Heart left ventricle (tissue), 16 donors: ENCODE measurements at places on chromosomes 16 and 17. TPM values are rescaled to one million over a fixed set of nuclear protein-coding genes. Genes with fewer than 3 reads are reported as not detected.

DNA sequence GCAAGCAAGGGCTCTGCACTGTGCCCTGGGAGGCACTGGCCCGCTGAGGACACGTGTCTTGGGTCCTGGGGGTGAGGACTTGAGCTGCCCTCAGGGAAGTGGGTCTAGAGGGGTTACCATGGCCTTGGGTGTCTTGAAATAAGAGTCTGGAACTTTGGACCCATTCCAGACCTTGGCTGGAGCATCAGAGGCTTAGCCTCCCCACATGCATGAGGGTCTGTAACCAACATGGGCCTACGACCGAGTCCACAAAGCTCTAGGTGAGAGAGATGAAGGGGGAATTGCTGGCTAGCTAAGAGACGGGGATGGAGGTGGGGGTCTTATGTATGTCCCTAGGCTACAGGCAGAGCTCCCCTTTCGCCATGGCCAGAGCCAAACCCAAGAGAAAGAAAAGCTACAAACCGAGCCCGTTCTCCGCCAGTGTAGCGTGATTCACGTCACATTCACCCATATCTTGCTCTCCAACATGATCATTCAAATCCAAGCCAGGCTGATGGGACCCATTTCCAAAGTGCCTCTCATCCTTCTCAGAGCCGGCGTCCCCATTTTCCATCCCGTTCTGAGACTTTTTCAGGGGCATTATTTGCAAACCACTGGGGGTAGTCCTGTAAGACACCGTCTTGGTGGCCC is 120.1 kb downstream of the CDYL2 start:
- no peak for DNase-seq

DNA sequence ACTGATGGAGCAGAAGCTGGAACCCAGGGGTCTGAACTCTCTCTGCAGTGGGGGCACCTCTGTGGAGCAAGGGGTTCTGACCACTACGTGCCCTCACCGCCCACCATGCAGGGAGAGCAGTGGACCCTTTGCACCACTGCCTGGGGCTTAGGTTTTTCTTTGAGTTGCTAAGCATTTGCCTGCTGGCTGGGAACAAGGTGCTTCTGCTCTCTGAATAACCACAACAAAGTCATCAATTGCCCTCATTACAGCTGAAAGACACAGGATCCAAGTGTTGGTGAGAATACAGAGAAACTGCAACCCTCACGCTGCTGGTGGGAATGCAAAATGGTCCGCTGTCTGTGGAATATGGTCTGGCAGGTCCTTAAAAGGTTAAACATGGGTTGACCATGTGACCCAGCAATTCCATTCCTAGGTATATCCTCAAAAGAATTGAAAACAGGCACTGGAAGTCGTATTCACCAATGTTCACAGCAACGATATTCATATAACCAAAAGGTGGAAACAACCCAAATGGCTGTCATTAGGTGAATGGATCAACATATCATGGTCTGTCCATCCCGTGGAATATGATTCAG is 22.8 kb downstream of the NLRC3 start:
- DNase-seq, result no peak

- DNase-seq, result no peak
Measured at GRCh38 chr16:11572301-11572995, 14.3 kb downstream of the LITAF start.

DNA sequence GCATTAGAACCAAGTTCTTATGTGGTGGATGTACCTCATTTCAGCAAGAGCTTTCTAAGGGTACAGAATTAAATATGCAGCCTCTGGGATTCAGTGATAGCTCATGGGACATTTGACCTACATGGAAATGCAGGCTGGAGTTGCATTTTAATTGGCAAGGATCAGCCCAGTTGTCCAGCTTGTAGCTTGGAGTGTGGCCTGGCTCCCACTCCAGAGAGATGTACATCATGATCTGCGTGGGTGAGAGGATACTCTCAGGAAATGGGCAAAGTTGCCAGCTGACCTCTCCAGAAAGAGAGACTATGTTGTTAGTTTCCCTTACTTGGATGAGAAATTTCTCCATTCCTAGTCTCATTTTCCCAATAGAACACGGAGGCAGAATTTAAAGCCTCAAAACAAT is 555.3 kb downstream of the MAF start:
- DNase-seq, result no peak

OR4D1 gene
- polyA plus RNA-seq, result not detected

WFIKKN2 gene
- 0.08 TPM for polyA plus RNA-seq
